Activated T-cell treated with anti-CD3 and anti-CD28 coated beads, Interleukin-2, amount 50 U/mL, for 24 hours (primary cell): ENCODE measurements at places on chromosomes 4 and X.

DNA sequence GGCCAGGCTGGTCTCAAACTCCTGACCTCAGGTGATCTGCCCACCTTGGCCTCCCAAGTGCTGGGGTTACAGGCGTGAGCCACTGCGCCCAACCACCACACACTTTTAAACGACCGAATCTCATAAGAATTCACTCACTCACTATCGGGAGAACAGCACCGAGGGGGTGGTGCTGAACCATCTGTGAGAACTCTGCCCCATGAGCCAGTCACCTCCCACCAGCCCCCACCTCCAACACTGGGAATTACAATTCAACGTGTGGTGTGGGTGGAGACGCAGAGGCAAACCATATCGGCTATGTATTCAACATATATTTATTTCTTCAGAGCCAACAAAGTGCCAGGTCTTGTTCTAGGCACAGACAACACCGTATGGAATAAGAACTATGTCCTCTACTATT is 3.6 kb downstream of the TLR3 start:
- no peak for DNase-seq

- DNase-seq, result no peak
These were observed 171.7 kb downstream of the SHROOM3 start for GRCh38 chr4:76606645-76607265.

DNA sequence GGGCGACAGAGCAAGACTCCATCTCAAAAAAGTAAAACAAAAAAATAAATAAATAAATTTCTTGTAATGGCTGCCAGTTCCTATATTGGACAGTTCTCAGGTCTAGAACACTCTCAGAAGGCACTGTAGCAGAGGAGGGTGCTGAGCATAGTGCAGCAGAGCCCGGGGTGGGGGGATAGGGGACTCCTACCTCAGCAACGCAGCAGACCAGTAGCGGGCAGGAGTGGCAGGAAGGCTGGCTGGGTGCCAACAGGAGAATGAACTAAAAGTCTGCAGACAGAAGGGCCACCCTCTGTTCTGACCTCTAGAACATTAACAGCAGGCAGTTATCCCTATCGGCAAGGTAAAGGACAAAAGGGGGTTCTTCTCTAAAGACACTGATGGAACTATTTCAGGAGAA is 20.2 kb downstream of the PDK3 start:
- no peak for DNase-seq

DNA sequence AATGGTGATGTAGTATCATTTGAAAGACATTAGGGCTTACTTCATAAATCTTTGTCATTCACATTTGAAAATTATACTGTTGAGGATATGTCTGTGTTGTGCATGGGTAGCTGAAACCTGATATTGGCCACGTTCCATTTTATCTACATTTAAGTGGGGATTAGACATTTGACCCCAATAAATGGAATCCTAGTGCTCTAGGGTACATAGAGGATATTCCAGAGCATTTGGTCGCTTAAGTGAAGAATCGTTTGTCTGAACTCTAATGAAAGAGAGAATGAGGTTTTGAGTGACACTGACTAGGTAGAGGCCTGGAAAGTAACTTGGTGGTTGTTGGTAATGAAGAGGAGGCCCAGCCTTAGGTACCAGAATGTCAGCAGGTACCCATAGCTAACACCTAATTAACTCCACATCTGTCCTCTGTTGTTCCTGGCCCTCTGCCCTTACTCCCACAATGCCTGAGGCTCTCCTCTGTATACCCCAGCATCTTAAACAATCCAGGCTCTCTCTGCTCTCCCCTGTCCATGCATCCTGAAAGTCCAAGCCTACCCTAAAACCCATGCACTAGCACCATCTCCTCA is 299.5 kb upstream of the KLF3 start:
- no peak for DNase-seq

- no peak for DNase-seq
These were observed 1169.5 kb upstream of the PABPC4L start for GRCh38 chr4:135371137-135371536.

GRCh38 chrX:68922013-68922412 is 93.2 kb downstream of the EFNB1 start:
- DNase-seq, result no peak

DNA sequence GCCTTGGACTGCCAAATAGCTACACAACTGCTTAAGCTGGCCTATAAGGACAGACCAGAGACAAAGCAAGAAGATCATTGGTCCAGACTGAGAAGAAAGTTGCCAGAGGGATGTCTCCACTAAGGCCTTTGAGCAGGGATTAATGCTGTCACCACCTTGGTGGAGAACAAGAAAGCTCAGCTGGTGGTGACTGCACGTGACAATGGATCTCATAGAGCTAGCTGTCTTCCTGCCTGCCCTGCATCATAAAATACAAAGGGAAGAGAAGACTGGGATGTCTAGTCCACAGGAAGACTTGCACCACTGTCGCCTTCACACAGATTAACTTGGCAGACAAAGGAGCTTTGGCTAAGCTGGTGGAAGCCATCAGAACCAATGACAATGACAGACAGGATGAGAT is 40.5 kb upstream of the FAM120C start:
- DNase-seq, result no peak

DNA sequence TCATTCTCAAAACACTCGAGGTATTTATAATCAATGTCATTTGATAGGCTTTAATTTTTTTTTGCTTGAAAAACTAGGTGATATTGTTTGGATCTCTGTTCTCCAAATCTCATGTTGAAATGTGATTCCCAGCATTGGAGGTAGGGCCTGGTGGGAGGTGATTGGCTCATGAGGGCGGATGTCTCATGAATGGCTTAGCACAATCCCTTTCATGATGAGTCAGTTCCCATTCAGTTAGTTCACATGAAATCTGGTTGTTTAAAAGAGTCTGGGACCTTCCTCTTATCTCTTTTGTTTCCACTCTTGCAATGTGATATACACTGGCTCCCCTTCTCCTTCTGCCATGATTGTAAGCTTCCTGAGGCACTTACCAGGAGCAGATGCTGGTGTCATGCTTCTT is 638.7 kb downstream of the DMD start:
- no peak for DNase-seq

GRCh38 chrX:8729811-8730210 is 2.1 kb downstream of the ANOS1 start:
- DNase-seq, result no peak

- no peak for DNase-seq
These were observed 397.4 kb upstream of the RPS6KA3 start for GRCh38 chrX:20664131-20664530.

DNA sequence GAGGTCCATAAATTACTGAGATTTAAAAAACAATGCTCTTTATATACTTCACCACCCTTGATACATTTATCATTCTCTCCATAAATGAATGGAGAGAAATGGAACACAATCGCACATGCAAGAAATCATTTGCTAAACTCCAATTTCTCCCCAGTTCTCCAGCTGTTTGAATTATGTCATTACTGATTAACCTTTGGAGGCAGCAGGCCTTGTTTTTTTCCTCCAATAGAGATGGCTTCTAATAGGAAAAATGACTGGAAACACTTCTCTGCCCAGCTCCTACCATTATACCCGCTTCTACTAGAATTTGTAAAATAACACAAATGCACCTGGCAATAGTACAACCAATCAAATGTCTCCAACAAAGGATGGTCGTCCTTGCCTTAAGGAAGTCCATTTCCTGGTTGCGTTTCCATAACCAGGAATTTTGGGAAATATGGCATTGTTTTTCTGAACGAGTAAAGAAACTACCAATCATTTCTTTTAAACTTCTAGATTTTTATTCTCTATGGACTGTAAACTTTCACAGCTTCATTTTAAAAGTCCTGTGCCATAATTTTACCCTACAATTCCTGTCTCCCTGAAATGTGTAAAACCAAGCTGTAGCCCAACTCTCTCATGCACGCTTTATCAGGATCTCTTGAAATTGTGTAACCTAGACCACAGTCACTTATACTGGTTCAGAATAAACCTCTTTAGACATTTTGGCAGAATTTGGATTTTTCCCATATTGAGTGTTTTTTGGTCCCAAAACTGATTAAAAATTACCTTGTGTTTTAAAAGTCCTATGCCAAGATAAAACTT is 60.1 kb downstream of the APBB2 start:
- no peak for DNase-seq

GRCh38 chr4:67052814-67053675 is 492.3 kb downstream of the CENPC start:
- no peak for DNase-seq

- DNase-seq, result no peak
These were observed 658.7 kb downstream of the PCDH18 start for GRCh38 chr4:136873555-136873954.

GRCh38 chrX:2635342-2635741 is 55.8 kb upstream of the CD99 start:
- no peak for DNase-seq

DNA sequence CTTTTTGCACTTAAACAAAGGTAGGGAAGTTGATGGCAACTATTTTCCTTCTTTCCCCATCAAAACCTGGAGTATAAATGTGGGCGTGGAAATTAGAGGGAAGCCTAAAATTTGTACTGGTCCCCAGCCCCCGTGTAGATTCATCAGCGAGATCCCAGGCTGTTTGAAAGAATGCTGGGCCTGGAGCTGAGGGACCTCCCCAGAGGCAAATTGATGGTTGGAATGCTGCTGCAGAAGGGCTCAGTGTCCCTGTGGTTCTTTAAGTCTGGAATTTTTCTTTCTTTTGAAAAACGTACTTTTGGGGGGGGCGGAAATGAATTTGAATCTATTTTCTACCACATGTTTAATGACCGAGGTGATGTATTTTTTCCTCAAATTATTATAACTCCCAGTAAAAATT is 197.2 kb downstream of the CBR4 start:
- DNase-seq, result no peak

DNA sequence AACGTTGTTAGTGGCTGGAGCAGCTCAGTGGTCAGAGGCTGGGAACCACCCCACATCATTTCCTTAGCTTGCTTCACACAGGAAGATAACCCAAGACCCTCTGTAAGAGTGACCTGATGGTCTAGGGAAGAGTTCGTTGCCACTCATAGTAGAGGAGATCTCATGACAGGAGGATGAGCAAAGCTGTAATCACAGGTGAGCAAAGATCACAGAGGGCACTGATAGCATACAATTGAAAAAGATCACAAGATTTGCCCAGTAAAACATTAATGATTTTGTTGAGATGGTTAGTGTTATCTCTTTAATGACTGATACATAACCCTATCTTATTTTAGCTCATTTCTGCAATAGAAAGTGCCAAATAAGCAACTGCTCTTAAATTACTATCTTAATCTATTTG is 44.1 kb downstream of the LARP7 start:
- DNase-seq, result no peak

DNA sequence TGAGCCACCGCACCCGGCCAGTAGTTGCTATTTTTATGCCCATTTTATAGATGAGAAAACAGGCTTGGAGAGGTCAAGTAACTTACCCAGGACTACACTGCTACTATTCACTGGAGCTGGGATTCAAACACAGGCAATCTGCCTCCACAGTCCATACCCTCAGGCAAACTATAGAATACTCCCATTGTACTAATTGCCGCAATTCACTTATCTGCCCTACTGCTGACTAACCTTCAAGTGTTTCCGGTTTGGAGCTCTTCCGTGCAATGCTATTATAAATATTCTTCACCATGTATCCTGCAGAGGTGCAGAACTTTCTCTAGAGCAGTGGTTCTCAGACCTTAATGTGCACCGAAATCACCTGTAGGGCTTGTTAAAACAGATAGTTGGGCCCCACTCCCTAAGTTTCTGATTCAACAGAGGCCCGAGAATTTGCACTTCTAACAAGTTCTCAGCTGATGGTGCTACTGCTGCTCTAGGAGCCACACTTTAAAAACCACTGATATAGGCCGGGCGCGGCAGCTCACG is 1.9 kb upstream of the G3BP2 start:
- no peak for DNase-seq

DNA sequence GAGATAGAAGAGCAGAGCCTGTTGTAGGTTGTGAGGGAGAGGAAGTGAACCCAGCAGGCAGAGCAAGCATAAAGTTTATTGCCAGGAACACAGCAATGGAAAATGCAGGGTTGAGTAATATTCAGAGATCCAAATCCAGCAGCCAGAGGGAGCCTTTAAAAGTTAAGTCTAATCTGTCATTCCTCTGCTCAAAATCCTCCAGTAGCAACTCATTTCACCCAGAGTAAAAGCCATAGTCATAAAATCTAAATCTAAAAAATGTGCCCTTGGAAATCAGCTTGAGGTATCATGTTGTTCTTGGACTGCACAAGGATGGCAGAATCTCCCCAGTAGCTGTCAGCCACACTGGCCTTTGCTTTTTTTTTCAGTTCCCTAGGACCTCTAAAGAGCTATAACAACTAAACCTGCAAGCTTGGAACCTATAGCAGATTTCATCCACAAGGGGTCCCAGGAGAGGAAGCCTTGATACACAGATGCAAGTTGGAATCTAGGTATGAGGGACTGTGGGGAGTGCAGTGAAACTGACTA is 62.9 kb upstream of the FRAS1 start:
- DNase-seq, result no peak

- no peak for DNase-seq
These were observed 25.0 kb upstream of the RAPGEF2 start for GRCh38 chr4:159077702-159078495.

DNA sequence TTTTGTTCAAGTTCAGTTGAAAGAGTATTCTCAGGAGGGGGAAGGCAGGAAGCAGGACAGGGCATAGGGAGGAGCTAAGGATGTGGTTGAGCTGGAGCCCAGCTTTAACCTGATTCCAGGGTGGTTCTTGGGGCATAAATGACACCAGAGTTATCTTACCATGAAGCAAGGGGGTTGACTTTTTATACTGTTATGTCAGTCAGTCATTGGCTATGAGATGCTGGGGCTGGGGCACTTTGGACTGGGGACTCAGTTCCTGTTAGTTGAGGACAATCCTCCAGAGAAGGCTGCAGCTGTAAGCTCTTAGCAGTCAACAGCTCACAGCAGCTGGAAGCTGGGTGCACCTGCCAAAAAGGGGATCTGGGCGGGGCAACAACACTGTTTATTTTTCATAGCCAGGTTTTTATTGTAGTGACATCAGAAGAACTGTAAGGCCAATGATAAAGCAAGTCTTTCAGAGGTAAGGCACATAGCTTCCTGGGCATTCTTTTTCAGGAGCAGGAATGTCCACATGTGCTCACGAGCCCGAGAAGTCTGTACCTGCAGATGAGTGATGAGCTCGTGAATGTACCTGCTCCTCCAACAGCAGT is 78.5 kb downstream of the MID1IP1 start:
- DNase-seq, result no peak

GRCh38 chr4:41134581-41134980 is 79.8 kb downstream of the APBB2 start:
- DNase-seq, result no peak

GRCh38 chrX:53186351-53186750 is 38.7 kb downstream of the KDM5C start:
- no peak for DNase-seq

GRCh38 chr4:74499986-74500781 is 55.2 kb downstream of the AREG start:
- DNase-seq, result no peak

- DNase-seq, result peak; percentile 61
These were observed 276.6 kb downstream of the BCOR start for GRCh38 chrX:39820938-39821708.

GRCh38 chr4:66571145-66571695 is 900.9 kb upstream of the EPHA5 start:
- DNase-seq, result no peak

GRCh38 chrX:56786889-56787733 is 58.1 kb downstream of the NBDY start:
- DNase-seq, result peak; percentile 27
